ENCODE measurements at places on chromosomes 6 and 20.

DNA sequence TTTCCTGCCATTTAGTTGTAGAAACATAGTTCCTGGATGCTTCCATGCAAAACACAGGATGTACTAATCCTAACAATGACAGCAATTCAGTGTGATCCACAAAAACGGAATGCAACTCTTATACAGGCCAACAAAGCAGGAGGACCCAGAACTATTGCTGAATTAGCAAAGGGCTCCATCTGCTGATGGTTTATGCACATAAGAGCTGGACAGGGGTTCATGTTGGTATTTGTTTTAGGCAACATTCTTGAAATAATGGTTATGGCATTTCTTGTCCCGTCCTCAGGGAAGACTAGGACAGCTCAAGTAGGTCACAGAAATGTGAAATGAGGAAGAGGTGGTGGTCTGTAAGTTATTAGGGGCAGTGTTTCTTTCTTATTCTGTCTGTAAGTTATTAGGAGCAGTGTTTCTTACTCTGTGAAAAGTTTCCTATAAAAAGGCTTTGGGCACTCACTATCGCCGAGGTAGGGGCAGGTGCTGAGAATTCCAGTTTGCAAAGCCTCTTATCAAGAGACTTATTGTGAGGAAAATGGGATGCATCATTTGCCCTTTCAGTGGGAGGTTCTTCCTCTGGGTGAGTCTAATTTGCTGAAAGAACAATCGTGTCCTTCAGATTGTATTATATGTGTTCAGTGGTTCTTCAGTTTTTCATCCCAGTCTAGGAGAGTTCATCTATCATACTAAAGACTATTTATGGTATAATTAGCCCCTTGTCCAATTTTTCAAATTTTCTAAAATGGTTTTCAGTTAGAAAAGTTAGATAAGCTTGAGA, 171.1 kb downstream of the MCHR2 start:
- DNase-seq, result peak; percentile 8

GRCh38 chr6:48318670-48319069, 207.7 kb upstream of the PTCHD4 start:
- DNase-seq, result no peak

DNA sequence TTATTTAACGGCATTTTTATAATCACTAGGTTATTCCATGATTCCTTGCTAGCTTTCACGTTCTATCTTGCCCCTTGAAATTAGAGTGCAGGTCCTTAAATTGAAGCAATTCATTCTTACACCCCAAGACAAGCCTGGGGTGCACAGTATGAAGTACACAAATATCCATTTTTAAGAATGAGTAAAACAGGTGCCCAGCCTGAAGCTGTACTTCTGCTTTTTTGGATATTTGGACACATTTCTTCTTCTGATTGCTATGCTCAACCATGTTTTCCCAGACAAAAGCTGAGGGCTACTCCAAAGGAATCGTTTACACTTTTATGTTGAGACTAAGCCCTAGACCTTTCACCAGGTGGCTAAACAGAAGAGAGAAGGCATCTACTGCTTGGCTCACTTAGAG, 7.9 kb upstream of the TAGAP start:
- DNase-seq, result no peak

DNA sequence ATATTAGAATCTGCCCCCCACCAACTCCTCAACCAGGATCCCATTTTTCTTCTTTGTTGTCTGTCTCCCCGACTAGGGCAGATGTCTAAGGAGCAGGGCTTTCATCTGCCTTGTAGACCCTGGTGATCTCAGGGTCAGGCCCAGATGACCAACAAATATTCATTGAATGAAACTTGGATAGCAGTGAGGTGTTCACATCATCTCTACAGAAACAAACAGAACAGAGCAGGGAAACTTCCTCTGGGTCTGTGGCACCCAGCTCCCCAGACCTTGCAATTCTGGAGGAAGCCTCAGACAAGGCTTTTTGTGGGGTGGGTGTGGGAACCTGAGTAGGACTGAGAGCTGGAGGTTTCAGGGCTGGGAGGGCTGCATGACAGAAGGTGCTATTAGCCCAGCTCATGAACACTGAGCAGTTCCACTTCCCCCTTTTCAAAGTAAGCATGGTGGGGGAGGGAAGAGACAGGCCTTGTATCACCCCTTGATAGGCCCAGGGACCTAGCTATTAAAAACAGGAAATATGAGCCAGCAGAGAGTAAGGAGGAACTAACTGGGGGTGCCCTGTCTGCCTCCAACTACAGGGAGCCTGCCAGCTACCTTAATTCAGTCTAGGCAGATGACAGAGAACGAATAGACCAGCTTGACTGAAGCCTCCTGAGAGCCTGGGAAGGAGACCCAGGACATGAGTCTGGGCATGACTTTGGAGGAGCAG, 37.3 kb upstream of the TOP1 start:
- no peak for DNase-seq

DNA sequence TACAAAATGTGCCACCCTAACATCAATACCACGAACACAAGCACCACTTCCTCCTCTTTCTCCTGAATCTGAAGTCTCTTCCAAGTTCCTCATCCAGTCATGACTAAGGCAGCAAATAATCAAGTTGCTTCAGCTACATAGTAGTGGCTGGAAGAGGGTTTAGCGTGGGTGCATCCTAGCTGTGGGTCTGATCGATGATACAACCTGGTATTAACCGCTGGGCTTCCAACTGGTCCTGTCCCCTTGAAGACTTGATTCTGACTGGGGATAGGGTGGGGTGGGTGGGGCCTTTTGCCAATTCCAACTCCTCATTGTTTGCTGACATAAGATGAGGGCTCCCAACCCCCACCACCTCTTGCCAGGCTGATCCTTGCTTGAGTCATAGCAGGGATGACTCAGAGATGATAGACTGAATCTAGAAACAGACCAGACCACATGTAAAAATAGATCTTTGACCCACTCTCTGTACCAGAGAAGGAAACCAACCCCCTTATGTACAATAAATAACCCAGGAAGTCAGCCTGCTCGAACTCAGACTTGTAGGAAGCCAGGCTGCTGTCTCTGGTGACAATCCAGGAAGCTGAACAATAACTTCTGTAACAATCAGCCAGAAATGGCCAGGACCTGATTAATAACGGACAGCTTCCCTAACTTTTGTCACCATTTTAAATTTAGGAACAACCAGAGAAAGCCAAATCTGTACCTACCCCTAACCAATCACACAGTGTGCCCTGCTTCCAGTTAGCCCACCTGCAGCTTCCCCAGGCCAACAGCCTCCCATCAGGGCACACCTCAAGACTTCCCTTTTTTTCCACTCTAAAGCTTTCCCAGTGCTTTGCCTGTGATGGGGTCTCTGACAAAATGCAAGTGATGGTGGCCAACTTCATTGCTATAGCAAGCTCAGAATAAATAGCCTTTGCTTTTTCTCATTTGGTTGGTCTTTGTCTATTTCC, 68.9 kb upstream of the FAM184A start:
- DNase-seq, result peak; percentile 96

- DNase-seq, result no peak
Observed at GRCh38 chr20:58837717-58838116, 13.0 kb downstream of the GNAS-AS1 start.

DNA sequence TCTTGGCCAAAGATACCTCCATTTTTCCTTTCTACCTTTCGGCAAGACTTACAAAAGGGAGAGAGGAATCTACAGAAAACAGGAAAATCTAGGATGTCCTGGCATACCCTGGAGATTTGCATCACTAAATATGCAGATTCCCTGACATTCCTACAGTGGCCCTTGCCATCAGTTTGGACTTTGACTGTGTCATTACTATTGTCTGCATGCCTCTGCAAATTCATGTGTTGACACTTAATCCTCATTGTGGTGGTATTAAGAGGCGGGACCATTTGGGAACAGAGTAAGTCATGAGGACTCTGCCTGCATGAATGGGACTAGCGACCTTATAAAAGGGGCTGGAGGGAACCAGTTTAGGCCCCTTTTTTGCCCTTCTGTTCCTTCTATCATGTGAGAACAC, 50.5 kb upstream of the DTNBP1 start:
- no peak for DNase-seq

DNA sequence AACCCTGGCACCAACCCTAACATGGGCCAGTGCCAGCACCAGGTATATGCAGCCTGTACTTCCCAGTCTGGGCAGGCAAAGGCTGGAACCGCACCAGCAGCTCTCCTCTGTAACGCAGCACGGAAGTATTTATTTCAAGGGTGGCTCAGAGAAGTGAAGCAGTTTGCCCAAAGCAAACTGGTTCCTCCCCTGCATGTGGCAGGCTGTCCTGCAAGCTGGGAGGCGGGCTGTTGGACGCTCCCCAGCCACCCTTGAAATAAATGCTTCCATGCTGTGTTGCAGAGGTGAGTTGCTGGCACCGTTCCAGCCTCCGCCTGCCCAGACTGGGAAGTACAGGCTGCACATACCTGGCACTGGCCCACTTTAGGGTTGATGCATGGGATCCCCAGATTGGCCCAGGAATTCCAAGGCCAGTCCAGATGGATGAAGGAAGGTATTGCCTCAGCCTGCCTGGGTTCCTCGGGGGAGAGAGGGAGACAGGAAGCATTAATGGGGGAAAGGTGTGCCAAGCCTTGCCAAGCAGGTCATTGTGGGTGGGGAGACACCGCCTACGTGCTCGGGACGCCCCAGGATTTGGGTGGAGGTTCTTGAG, 49.8 kb downstream of the PPARD start:
- no peak for DNase-seq

GRCh38 chr6:37050045-37050853, 44.8 kb downstream of the FGD2 start:
- no peak for DNase-seq

DNA sequence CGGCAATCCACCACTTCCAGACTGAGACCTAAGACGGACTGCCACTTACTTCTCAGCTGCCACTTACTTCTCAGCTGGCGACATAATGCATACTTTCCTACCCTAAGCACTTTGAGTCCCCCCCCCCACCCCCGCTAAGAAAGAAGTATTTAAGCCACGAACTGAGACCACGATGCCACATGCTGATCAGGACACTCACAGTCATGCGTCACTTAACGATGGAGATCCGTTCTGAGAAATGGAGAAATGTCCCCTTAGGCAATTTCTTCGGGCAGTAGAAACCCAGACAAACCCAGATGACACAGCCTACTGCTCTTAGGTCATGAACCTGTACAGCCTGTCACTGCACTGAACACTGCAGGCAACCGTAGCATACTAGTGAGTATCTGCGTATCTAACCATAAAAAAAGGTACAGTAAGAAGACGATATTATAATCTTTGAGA, 690 bp downstream of the IFNGR1 start:
- DNase-seq, result no peak

GRCh38 chr6:149467265-149467664, 17.5 kb downstream of the ZC3H12D start:
- no peak for DNase-seq

- no peak for DNase-seq
Observed at GRCh38 chr6:152364866-152365265, 272.3 kb downstream of the SYNE1 start.

DNA sequence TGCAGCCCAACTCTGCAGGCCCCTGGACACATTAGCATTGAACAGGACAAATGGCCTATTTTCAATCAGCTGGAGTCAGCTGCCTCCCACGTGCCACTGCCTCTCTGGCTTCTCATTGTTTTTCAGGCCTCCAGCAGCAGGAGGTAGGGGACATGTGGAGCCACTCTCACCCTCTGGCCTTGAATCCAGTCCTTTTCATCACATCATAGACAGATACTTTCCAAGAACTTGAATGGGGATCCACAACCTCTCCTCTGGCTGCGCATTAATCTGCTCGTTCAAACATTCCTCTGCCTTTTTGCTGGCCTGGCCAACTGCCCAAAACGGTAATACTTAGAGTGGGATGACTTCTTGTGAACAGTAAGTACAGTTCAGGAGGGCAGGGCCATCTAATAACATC, 592.3 kb downstream of the PKHD1 start:
- no peak for DNase-seq

DNA sequence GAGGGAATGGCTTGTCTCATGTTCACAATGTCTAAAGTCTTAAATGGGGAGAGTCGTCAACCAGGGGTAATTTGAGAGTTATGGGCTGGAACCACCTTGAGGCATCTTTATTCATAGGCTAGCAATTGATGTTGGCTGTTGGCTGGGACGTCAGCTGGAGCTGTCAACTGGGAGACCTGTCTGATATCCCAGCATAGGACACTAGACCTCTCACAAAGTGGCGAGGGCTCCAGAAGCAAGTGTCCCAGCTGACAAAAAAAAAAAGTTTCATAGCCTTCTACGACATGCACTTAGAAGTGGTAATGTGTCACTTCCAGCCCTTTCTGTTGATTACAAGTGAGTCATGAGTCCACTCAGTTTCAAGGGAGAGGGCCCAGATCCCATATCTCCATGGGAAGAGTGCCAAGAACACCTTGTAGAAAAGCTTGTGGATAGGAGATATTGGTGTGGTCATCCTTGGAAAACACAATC, 278.0 kb downstream of the ESR1 start:
- no peak for DNase-seq

DNA sequence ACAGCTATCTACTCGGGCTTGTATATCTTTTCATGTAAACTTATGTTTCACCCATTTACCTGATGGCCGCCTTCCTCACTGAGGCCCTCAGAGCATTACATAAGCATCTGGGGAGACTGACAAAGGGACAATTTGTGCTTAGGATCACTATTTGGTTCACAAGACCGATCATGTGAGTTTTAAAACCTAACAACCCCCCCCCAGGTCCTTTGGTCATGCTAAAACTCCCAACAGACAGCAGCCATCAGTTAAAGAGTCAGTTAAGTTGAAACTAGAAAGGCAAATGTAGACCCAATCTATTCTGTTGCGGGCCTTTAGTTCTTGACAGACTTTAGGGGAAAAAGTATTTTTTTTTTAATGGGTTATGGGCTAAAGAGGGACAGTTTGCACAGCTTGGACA, 205.0 kb upstream of the RNF24 start:
- DNase-seq, result no peak

GRCh38 chr20:32626407-32626806, 41.3 kb upstream of the NOL4L start:
- DNase-seq, result no peak

- no peak for DNase-seq
Observed at GRCh38 chr20:47706345-47706744, 78.9 kb downstream of the SULF2 start.

DNA sequence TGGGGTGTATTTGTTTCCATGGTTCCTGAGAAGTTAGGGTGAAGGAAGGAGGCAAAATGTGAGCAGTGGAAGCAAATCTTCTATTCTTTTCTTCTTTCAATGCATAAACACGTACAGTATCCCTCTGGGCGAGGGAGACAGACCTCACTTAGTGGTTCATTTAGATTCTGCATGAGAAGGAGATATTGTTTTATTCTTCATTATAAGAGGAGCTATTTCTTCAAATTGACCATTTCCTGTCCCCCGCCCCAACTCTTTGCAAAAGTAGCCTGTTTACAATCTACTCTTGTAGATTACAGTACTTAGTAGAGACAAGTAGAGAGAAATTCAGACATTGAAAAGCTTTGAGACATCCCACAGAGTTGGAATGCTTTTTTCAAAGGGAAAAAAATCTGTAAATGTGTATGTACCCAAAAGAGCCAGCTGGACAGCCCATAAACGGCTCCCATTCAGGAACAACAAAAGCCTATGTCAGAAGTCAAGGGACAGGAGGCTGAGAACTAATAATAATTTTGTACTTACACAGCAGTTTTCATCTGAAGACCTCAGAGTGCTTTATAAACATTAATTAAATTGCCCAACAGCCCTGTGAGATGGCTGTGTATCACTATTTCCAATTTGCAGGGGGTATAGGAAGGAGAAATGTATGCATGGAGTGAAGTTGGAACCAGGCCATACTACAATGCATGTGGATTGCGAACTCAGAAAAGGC, 23.9 kb downstream of the CD83 start:
- no peak for DNase-seq

Data from HS-27A (cell line).